Gastrocnemius medialis (tissue), 4 donors: ENCODE measurements at places on chromosomes 7 and 10.

DNA sequence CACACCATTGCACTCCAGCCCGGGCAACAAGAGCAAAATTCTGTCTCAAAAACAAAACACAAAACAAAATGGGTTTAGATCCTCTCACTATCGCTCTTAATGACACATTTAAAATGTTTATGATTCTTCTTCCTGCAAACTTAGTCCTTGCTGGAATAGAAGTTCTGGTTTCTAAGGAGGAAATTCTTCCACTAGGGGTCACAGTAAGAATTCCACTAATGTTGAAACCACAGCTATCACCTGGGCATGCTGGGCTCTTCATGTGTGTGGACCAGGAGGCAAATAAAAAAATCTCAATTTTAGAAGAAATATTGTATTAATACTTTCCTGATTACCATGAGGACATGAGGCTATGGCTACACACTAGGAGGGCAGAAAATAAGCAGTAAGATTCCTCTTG is 915.8 kb downstream of the TYW1 start:
- no peak for DNase-seq

- no peak for DNase-seq
Observed at GRCh38 chr7:154342971-154343633, 290.9 kb downstream of the DPP6 start.

- no peak for DNase-seq
Observed at GRCh38 chr10:130394832-130395231, 258.6 kb downstream of the GLRX3 start.

- DNase-seq: no peak
Observed at GRCh38 chr7:92534572-92534971, 6.0 kb downstream of the RBM48 start.

DNA sequence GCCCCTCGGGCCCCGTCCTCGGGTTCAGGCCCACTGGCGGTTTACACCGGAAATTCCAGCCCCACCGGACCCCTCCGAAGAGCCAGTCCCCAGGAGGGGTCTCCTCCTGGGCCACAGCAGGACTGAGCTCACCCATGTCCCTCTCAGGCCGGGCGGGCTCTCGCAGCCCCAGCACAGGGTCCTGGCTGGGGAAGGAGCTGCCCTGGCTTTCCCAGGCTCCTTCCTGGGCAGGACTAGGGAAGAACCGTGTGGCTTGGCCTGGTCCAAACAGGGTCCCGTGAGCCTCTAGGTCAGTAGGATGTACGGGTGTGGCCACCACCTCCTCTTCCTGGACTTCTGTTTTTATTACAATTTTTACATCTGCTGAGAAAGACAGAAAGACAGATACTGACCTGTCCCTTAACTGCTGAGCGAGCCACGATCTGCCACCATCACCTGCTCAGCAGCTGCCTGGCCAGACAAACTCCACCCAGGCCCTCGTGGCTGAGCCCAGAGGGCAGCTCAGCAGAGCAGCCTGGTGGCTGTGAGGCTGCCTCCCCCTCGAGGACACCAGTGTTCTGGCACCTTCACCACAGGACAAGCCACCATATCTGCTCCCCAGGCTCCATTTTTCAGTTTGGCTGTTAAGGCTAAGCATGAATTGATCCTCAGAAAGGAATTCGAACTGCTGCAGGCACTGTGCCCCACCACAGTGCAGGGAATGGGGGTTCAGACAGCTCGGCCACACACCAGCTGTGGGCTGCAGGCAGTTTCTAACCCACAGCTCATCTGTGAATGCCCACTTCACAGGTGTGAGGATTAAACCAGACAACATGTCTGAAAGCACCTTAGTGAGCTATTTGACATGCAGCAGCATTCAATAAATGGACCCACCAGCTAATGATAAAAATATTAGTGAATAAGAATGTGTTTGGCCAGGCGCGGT is 14.5 kb upstream of the ZNF777 start:
- DNase-seq: no peak

DNA sequence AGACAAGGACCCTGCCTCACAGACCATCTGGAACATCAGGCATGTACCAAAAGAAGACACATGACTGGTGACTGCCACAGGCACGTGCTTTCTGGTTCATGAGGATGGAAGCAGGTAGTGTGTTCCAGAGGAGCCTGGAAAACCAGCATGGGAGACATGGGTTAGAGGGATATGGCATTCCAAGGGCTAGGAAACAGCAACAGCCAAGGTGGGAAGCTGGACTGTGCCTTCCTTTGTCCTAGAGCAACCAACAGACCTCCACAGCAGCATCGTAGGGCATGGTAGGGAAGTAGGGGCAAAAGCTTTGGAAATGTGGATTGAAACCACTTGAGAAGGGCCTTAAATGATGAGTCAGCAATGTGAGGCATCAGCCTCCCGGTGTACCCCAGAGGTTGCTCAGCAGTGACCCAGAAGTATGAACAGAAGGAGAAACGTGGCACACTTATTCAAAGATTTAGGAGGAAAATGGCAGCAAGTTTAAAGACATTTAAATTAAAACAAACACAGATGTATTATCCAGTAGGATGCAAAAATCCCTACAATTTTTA is 51.0 kb downstream of the PRLHR start:
- DNase-seq: no peak

- peak; percentile 52 for DNase-seq
Observed at GRCh38 chr10:75115137-75115536, 3.7 kb downstream of the SAMD8 start.

GRCh38 chr10:48490571-48490940 is 114.3 kb downstream of the ARHGAP22 start:
- DNase-seq: no peak

GRCh38 chr7:44973610-44974401 is 5.0 kb downstream of the MYO1G start:
- no peak for DNase-seq

- no peak for DNase-seq
Observed at GRCh38 chr10:114766470-114766869, 55.1 kb upstream of the FHIP2A start.

GRCh38 chr7:73850781-73851207 is 8.5 kb upstream of the METTL27 start:
- DNase-seq: no peak
